Activated naive CD8-positive, alpha-beta T cell treated with anti-CD3 and anti-CD28 coated beads, Interleukin-2, amount 50 U/mL, for 16 hours (primary cell): ENCODE measurements at places on chromosomes 1 and 21.

DNA sequence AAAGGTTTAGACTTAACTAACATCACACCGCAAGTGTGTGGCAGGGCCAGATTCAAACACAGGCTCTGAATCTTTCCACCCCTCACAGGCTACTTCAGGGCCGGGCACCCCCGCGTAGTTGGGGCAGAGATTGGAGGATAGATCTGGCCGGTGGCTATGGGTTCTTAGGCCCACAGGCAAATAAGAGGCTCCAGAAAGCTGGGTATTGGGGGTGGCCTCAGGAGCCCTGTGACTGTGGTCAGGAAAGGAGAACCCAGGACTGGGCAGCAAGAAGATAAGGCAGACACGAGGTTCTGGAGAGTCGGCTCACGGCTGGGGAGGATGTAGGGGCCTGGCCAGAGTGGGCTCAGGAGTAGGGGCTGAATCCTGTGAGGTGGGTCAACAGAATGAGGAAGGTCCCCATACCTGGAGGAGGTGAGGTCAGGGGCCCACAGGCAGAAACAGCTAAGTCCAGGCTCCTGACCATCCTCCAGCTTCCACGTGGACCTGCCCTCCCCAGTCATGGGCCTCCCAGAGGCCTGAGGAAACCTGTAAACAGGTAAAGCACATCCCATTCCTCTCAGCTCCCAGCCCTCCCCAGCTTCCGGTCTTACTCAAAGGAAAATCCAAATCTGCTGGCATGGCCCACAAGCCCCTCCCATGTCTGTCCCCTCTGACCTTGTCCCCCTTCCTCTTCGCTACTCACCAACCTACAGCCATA is 306.2 kb downstream of the MATN1 start:
- no peak for DNase-seq

- DNase-seq = no peak
Measured at GRCh38 chr1:98904684-98905083, 100.0 kb downstream of the PLPPR5 start.

- no peak for DNase-seq
Measured at GRCh38 chr1:214003233-214003632, 15.5 kb downstream of the PROX1 start.

- DNase-seq = no peak
Measured at GRCh38 chr1:3774946-3775489, 2.5 kb downstream of the SMIM1 start.

DNA sequence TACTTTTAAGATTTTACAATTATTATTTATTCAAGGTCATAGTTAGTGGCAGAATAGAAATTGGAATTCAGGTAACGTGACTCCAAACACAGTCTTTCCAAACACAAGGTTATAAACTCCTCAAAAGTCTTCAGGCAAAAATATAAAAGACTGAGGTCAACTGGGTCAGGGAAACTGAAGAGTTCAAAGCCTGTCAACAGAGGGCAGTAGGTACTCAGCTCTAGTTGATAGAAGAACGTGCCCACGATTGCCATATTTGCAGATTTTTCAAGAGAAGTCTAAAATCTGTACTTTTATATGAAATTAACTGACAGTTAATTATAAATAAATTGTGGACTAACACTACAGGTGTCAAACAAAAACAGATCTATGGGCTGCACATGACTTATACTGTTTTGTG is 135.0 kb downstream of the LHX4 start:
- DNase-seq = no peak

DNA sequence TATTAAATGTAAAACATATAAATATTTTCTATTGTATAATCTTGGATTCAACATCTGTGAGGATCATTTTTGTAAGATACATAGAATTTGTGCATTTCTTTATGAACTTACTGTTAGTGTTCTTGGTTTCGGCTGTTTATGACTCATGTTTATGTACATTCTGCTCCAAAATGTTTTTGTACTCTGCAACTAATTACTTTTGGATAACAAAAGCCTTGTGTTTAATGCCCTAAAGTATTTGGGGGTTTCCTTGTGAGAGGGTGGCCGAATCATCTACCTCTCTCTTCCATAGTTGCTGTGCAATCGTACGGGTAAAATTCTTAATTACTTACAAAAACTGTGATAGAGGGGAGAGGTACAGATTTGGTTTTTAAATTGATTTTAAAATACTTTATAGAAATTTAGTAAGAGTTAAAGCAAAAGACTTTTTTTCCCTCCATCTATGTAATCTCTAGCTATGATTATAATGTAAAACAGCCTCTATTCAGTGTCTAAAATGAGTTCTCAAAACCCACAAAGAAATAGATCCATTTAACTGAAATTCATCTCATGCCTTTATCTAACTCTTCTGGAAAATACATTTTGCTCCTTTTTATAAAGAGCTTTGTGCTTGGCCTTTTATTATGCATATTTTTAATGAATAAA is 38.7 kb upstream of the LRRC8C start:
- no peak for DNase-seq

- DNase-seq = no peak
Measured at GRCh38 chr1:240046000-240046399, 45.7 kb upstream of the FMN2 start.

- DNase-seq = no peak
Measured at GRCh38 chr1:20329793-20330542, 39.3 kb downstream of the VWA5B1 start.

DNA sequence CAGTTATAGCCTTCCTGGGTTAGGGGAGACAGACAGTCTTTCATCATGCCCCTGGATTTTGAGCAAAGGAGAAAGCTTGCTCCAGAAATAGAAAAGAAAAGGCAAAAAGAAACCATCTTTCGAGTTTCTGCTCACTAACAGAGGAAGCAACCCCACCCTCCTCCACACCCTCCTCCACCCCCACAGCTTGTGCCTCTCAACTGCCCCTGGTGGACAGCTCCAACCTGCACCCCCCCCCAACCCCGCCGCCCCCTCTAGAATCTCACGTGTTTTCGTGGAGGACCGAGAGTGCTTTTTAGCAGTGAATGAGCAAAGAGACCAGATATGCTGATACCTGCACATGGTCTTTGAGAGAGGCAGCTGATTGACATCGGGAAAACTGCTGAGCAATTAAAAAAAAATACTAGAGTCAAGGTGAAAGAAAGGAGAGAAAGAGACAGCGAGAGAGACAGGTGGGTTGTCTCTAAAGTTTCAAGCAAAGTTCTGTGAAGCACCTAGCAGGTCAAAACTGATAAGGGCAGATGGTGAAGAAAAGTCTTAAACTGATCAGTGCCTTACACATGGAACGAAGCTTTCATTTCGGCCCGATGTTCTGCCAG is 358.3 kb downstream of the KIF26B start:
- no peak for DNase-seq

DNA sequence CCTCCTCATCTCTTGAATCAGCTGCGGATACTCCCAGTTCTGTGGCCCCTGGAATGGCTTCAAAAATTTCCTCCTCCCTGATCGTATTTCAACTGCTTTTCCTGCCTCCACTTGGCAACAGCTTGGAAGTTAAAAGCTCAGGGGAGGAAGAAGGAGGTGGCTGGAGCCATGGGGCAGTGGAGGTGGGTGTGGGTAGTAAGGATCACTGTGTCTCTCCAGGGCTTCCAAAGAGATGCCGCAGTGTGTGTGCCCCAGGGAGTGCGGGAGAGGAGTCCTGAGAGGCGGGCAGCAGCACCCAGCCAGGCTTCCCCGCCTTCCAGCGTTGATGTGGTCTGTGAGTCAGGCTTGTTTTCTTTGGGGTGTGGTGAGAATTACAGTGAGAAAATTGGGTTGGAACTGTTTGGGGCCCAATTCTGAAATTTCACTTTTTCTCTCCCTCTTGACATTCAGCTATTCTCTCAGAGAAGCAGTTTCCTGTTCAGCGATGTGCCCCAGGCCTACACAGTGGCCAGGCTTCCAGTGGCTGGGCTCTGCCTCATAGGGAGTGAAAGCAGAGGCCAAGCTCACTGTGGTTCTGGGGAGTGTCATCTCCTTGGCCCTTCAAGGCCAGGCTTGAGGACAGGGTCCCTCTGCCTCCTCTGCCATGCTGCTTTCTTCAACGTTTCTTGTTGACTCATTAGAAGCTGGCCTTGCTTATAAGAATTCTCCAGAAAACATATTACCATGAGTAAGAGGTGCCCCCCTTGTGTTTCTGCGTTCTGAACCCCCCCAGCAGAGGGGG is 69.0 kb downstream of the PGM1 start:
- DNase-seq = no peak

- no peak for DNase-seq
Measured at GRCh38 chr1:47934243-47934805, 62.9 kb downstream of the TRABD2B start.

DNA sequence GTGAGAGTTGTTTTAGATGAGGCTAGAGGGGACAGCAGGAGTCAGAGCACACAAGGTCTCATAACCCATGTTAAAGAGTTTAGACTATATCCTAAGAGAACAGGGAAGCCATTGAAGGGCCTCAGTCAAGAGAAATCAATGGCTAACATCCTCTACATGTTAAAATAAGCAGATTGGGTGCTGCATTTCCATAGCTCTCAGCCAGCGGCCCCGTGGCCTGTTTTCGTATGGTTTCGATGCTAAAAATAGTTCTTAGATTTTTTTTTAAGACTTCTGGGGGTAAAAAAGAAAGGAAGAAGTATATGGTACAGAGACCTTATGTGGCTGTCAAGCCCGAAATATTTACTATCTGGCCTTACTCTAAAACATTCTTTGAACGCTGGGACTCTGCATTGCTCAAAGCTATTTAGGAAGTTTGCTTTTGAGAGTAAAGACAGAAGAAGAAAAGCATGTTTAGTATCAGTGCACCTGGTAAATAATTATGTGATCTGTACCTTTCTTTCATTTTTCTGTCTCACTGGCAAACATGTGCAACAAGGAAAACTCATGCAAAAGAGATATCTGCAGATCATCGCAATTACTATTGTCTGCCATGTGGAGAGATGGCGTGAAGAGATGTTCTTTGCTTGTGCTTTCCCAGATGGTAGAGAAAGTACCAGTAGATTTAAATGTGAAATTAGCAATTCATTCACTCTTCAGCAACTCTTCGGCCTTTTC is 8.4 kb downstream of the PDIK1L start:
- DNase-seq = no peak
